ENCODE measurements at places on chromosomes 16 and 17.

GRCh38 chr16:87628246-87628923, 26.1 kb downstream of the JPH3 start:
- no peak for DNase-seq

DNA sequence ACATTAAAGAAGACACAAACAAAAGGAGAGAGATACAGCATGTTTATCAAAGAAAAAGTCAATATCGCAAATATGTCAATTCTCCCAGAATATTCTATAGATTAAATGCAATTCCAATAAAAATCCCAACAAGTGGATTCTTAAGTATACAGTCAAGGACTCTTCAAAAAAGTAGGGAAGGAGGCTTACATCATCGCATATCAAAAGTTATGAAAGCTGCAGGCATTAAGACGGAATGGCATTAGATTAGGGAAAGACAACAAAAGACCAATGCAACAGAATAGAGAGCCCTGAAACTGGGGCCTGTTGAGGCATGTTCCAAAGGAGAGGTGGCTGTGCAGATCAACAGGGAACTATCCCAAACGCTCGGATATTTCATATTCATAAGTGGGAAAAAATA, 76.0 kb downstream of the MARCHF10 start:
- no peak for DNase-seq

- no peak for DNase-seq
Observed at GRCh38 chr16:46916980-46917379, 32.8 kb downstream of the GPT2 start.

GRCh38 chr16:9723136-9723535, 459.1 kb downstream of the GRIN2A start:
- no peak for DNase-seq

DNA sequence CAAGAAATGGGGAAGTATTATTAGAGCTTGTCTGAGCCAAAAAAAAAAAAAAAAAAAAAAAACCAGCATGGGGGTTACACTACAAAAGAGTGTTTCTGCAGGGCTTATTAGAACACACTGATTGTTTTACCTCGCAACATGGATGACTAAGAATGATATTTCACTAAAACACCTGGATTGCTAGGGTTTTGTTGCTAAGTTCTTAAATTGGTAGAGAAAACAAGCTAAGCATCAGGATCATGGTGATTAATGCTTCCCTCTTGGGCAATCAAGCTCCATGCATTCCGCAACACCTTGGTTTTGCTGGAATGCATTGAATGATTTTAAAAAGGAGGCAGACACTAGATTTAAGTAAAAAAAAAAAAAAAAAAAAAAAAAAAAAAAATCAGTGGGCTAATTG, 931.4 kb upstream of the CDH8 start:
- no peak for DNase-seq

GRCh38 chr16:3655396-3656159, 1.1 kb downstream of the DNASE1 start:
- DNase-seq = peak; percentile 50

GRCh38 chr17:39648616-39649366, 11.8 kb downstream of the STARD3 start:
- no peak for DNase-seq

DNA sequence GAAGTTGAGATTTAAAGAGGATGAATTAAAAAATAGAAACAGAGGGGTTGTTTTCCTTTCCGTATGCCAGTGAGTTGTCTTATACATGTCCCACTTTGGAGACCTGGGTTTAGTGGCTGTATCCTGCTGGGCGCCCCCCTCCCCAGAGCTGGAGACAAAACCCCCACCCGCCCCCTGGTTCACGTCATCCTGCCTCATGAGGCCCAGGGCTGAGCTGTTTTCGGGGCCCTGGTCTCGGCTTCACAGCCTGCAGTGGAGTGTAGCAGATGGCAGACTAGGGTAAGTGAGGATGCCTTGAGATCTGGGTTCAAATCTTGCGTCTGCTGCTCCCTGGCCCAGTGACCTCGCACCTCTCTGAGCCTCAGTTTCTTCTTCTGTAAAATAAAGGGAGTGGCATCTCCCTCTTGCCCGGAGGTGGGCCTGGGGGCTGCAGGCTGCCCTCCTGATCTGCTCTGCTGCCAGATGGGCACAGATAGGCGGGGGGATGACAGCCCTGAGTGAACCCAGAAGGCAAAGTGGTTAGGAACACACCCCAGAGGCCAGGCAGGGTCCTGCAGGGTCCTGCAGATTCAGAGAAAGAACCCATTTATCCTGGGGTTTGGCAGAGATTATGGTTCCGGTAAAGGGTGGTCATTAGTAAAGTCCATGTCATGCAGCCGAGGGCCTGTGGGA, 45.1 kb downstream of the SOCS3 start:
- DNase-seq = no peak

DNA sequence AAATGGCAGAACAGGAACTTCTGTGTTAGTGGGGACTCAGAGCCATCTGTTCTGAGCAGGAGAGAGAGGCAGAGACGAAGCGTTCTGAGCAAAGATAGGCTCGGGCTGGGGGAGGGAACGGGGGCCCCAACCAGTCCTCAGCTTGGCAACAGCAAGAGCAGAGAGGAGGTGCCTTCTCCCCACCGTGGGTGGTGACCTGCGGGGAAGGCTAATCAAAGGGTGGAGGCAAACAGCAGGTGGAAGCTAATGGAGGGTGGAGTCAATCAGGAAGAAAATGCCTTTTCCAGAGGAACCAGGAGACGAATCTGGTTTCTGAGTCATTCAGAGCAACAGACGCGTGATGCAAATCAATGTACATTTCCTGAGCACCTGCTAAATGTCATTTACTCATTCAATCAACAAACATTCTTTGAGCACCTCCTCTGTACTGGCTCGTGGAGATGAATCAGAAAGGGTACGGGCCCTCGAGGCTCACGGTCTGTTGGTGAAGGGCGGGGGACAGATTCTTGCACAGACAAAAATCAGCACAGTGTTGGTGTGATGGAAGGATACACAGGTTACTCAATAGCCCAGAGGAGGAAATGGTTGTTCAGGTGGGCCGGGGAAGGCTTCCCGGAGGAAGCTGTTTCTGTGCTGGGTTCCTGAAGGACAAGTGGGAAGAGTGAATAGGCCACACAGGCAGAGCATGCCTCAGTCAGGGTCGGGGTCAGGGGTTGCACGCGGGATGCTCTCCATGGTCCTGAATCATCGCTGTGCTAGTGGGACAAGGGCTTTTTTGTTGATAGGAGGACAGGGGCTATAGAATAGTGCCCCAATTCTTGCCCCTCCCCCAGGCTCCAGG, 5.7 kb upstream of the SPNS2 start:
- no peak for DNase-seq

DNA sequence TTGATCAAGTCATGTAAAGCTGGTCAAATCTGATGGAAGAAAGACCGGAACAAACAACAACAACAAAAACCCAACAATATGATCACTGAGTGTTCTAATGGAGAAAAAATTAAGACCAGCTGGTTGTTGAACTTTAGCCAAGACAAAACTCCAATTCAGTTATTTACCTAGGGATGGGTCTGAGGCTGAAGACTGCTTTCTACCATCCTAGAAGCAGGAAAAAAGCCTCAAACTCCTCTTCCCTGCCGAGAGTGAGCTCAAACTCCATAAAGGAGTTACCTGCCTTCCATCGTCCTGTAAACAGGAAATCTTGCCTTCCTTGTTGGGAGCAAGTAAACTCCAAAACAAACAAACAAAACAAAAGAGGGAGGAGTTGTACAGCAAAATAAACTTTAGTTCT, 23.1 kb upstream of the TMEM98 start:
- DNase-seq = no peak

- no peak for DNase-seq
Observed at GRCh38 chr16:68575082-68575481, 36.0 kb downstream of the ZFP90 start.

- peak; percentile 70 for DNase-seq
Observed at GRCh38 chr16:680967-681745, 946 bp downstream of the STUB1 start.

GRCh38 chr16:70766658-70767057, 34.3 kb downstream of the VAC14 start:
- no peak for DNase-seq

GRCh38 chr16:73915935-73916334, 380.7 kb upstream of the PSMD7 start:
- no peak for DNase-seq

DNA sequence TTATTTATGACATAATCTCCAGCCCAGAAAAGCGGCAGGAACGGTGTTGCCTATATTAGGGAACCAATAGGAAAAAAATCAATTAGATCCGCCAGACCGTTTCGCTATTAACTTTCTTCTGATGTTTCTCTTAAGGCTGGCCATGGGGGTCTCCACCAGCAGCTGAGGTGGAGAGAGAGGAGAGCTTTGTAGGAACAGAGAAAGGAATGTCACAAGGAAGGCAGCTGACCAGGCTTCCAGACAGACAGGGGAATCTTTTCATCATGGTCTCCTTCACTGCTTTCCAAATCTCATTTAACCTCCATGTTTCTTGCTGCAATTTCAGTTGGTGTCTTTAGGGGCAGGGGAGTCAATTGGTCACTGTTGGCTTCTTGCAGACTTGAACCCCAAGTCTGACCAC, 8.9 kb upstream of the SEZ6 start:
- DNase-seq = no peak

DNA sequence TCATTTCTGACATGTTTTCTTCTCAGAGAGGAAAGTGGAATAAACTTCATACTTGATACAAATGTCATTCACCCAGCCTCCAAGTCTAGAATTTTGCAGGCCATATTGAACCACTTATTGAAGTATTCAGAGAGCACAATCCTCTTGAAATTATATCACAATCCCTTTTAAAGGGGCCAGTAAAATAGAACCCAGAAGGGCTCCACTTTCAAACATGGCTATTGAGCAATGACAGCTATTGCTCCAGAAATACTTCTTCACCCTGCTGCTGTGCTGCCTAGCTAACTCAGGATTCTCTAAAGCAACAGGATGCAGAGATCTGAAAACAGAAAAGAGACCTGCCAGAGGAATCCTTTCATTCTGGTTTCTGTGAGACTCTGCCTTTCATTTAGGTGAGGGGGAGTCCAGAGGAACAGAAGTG, 275.0 kb upstream of the CDH5 start:
- no peak for DNase-seq

Measured in activated effector memory CD4-positive, alpha-beta T cell treated with anti-CD3 and anti-CD28 coated beads, Interleukin-2, amount 50 U/mL, for 16 hours (primary cell).